ENCODE measurements at places on chromosomes 7 and 10.
A peak's percentile ranks its signal among the peaks of the same experiment; 100 is the strongest.

GRCh38 chr7:120023494-120024167, 249.3 kb upstream of the KCND2 start:
- DNase-seq: no peak

DNA sequence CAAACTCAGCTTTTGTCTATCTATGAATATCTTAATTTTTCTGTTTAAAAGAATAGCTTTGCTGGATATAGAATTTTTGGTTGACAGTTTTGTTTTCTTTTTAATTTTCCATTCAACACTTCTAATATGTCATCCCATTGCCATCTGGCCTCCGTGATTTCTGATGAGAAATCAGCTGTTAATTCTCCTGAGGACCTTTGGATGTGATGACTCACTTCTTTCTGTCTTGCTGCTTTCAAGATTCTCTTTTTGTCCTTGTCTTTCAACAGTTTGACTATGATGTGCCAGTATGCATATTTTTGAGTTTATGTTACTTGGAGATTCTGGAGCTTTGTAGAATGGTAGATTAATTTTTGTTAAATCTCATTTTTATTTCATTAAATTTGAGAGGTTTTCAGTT, 38.4 kb downstream of the ZNF518A start:
- DNase-seq: no peak

DNA sequence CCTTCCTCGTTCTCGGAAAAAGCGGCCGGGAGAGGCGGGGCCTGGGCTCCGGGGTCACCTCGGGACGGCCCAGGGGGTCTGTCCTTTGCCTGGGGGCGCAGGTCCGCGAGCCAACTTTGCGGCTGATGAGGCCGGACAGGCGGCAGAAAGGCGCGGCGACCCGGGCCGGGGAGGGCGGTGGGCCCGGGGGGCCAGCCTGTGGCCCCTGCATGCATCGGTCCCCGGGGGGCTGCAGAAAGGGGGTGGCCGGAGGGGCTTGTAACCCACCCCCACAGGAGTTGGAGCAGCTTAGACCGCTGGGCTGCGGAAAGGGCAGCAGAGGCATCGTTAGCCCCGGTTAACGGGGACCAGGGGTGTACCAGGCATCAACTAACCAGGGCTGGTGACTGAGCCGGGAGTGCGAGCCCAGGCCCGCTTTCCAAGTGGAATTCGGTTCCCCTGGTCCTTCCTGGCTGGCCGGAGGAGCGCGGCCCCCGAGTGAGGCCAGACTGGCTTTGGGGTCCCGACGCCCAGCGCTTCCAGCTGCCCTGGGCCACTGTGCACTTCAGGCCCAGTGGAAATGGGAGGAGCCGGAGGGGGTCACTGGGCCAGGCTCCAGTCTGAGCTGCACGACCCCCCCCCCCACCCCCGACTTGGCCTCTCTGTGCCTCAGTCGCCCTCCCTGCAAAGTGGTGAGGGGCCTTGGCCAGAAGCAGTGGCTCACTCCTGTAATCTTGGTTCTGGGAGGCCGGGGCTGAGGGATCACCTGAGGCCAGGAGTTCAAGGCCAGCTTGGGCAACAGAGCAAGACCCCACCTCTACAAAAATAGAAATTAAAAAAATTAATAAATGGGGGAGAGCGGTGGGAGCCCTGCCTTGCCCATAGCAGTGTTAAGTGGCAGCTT, 919 bp downstream of the SLC29A4 start:
- no peak for DNase-seq

DNA sequence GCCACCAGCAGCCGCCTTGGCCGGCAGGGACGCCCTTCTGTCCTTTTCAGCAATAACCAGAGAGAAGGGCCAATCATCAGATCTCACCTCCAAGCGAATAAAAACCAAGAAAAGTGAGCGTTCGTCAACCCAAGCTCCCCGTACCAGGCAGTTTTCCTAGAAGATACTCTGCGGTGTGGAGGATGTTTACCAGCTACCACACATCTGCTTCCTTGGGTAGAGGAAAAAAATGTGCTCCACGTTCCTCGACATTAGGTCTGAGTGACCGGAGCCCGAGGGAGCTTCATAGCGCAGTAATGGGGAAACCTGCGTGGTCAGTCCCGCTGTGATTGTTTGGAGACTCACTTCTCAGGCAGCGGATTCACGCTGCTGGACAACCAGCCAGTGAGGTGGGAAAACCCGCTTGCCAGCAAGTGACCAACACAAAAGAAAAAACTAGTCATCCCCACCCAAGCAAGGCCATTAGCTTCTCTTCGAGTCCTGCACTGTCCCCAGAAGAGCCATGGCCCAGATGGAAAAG, 73.0 kb downstream of the ZRANB1 start:
- DNase-seq: no peak

GRCh38 chr7:132654150-132654549, 77.9 kb upstream of the PLXNA4 start:
- DNase-seq: peak; percentile 12

- DNase-seq: no peak
These were observed 136.6 kb downstream of the TCERG1L start for GRCh38 chr10:131174651-131175540.

GRCh38 chr7:82247814-82248433, 195.7 kb downstream of the CACNA2D1 start:
- no peak for DNase-seq

- DNase-seq: peak; percentile 51
These were observed 208.4 kb upstream of the KLF14 start for GRCh38 chr7:130942211-130942964.

- no peak for DNase-seq
These were observed 109.4 kb upstream of the PDE1C start for GRCh38 chr7:32179567-32179966.

DNA sequence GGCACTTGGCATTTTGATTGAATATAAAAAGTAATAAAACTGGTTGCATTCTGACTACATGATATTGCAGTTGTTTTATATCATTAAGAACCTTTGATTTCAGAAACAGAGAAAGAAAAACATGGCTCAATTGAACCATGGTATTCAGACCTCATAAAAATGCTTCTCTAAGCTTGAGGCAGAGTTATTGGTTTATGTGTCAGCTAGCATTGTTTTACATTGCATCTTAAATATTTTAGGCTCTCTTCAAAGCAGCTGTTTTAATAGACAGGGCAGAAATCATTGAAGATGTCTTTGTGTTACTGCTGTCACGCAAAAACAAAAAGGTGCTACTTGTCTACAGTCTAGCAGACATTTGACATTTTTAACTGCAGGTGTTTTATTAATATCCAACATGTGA, 299.2 kb downstream of the EXOC4 start:
- no peak for DNase-seq

DNA sequence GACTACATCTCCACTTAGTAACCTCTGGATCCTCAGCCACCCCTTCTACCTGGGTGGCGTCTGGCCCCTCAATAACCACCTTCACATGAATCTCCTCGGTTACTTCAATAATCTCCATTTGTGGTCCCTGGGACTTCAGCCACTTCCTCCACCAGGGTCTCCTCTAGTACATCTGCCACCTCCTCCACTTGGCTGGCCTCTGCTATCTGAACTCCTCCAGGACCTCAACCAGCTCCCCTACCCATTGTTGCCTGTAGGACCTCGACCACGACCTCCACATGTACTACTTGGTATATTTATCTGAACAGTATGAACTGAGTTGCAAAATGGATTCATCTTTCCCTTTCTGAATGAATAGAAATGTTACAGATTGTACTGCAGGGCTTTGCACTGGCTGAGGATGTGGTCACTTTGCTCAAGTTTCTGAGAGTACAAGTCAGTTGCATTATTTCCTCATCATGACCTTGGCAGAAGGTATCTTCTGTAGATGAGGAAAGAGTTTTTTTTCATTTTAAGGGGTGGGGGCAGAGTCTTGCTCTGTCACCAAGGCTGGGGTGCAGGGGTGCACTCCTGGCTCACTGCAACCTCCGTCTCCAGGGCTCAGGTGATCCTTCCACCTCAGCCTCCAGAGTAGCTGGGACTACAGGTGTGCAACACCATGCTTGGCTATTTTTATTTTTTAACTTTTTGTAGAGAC, 36.0 kb downstream of the MAT1A start:
- DNase-seq: no peak

GRCh38 chr10:5544216-5544805, 19.6 kb downstream of the CALML3 start:
- no peak for DNase-seq

DNA sequence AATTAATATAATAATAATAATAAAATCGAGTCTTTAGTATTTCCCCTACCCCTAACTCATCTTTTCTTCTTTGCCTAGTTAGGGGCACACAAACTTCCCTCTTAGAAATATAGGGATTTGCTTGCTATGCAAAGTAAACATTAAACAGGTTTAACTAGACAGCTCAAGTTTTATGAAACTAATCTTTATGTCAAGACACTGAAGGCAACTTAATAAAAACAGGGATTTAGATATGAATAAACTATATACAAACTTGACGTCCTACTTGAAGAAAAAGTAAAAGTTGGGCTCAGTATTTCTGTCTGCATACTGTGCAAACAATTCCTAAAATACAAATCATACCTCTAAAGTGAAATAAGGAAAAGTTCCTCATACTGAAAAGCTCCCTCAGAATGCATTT, 52.1 kb upstream of the CAV2 start:
- DNase-seq: no peak

- no peak for DNase-seq
These were observed 169.5 kb upstream of the PFKP start for GRCh38 chr10:2897619-2898508.

DNA sequence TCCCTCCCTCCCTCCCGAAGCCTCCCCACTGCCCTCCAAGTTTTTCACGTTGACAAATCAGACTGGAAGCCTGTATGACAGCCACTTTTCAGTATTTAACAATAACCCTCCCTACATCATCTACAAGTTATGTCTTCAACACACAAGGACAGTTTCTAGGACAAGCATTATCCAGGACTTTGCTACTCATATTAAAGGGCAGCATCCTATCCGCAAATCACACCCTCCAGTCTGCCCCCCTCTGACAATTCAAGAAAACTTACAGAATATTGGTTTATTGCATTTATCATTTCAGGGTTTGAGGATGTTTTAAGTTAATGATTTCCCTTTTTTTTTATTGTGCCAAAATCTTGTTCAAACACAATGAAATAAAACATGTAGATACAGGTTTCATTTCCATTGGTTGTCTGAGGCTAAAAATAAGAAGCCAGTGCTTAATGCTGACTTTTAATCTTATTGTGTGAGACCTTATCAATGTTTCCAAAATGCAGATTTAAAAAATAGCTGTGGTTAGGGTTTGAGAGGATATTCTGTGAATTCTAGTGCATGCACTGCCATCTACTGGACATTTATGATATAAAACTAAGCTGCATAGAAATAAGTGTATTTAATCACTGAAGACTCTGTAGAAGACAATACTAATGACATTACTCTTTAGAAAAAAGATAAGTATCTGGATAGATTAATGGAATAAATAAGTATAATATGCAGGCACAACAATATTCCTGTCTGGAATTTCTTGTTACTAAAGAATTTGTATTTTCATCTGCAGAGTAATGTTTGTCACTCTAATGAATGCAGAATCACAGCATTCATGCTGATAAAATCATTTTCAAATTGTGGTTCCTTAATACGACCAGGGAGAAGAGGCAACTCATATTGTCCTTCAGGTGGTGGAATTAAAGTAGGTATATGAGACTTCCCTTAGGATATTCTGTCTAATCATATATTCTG, 64.1 kb downstream of the CAV1 start:
- no peak for DNase-seq

GRCh38 chr7:120588416-120588815, 269.5 kb downstream of the TSPAN12 start:
- no peak for DNase-seq

GRCh38 chr7:22944510-22944909, 69.4 kb downstream of the HYCC1 start:
- no peak for DNase-seq

DNA sequence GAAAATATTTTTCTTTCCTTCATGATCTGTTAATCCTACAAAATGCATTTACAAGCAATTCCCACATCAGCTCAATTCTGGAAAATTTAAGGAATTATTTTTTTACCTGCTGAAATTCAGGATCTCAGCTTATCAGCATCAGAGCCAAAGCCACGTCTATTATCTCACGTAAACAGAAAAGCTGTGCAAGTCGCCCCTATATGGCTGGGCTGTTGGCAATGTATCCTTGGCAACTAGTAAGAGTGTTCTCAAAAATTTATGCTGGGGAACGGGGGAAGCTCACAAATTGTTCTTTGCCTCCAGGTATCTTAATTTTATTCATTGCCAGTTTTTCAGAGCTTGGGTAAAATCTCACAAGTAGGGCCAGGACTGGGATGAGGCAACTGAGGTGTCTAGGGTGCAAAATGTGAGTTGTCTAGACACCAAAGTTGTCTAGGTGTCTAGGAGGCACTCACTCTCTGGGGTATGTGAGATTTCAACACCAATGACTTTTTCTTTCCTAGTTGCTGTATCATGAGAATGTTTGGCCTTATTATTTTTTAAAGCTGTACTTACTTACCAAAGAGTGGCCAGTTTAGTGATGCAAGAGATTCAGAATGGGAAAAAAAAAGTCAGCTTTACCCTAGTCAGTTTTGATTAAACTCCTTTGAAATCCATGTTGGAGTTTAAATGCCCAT, 5.1 kb downstream of the GSTO2 start:
- DNase-seq: no peak

DNA sequence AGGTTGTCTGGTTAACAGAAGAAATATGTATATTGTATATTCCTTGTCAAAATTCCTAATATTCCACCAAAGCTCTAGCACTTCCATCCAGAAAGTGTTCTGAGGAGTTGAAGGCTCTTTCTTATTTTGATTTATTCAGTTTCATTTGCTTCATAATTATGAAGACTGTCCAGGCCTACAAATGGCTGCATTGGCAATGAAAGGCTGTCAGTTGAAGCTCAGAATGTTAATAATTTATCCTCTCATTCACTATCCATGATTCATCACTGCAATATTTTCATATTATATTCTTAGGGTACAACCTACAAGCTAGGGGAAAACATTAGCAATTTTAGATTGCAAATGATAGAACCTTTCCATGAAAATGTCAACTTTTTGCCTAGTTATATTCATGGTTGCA, 57.3 kb downstream of the ARID5B start:
- DNase-seq: no peak

Measured in CD4-positive, CD25-positive, alpha-beta regulatory T cell (primary cell).